ENCODE measurements at places on chromosomes 12 and 14. TPM values are rescaled to one million over a fixed set of nuclear protein-coding genes. Genes with fewer than 3 reads are reported as not detected.

DNA sequence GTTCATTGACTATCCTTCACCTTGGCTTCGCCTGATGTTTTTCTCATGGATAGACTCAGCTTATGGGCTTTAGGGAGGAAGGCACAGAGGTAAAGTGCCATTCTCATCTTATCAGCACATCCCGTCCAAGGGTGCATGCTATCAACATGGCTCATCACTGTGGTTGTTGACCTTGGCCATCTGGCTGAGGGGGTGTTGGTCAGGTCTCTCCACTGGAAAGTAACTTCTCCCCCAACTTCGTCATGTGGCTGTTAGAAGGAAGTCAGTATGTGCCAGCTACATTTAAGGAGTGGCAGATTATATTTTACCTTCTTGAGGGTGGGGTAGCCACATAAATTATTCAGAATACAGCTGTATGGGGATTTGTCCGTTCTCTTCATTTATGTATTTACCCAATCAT is 68.9 kb downstream of the EML1 start:
- peak; percentile 55 for DNase-seq

DNA sequence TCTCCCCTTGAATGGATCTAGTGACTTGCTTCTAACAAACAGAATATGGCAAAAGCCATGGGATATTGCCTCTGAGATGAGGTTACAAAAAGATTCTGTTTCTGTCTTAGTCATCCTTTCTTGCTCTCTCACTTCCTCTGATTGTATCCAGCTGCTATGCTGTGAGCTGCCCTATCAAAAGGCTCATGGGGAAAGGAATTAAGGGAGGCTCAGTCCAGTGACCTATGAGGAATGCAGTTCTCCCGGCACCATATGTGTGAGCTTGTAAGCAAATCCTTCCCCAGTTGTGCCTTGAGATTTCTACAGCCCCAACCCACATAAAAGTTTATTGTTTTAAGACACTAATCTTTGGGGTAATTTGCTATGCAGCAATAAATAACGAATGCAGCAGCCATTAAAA is 183.1 kb downstream of the KLHL28 start:
- DNase-seq: peak; percentile 80

DNA sequence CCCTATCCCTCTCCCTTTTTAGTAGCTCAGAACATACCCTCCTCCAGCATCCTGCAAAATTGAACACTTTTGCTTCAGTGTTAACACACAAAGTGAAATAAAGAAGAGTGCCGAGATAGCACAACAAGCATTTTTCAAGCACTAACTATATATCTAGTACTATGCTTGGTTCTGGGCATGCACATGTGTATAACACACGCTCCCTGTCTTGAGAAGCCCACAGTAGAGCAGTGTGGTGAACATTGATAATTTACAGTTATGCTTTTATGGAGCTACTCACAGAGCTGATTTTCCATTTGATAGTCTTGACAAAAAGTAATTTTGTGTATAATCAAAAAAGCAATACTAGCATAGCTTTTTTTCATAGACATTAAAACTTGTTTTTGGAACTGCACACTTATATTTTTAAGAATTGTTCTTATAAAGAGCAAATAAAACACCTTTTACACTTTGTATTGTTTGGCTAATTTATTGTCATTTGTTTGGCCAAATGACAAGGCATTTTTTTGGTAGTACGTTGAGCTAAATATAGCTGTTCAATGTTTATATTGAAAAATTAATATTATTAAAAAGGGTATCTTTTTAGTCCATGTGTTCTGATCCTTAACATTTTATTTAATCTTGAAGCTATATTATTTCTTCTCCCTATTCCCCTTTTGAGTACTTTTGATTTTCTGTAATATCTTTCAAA is 39.7 kb downstream of the LEMD3 start:
- DNase-seq: no peak

- DNase-seq: no peak
Measured at GRCh38 chr12:3535431-3535841, 44.4 kb downstream of the PRMT8 start.

GRCh38 chr14:76866456-76866855 is 40.2 kb downstream of the LRRC74A start:
- no peak for DNase-seq

DNA sequence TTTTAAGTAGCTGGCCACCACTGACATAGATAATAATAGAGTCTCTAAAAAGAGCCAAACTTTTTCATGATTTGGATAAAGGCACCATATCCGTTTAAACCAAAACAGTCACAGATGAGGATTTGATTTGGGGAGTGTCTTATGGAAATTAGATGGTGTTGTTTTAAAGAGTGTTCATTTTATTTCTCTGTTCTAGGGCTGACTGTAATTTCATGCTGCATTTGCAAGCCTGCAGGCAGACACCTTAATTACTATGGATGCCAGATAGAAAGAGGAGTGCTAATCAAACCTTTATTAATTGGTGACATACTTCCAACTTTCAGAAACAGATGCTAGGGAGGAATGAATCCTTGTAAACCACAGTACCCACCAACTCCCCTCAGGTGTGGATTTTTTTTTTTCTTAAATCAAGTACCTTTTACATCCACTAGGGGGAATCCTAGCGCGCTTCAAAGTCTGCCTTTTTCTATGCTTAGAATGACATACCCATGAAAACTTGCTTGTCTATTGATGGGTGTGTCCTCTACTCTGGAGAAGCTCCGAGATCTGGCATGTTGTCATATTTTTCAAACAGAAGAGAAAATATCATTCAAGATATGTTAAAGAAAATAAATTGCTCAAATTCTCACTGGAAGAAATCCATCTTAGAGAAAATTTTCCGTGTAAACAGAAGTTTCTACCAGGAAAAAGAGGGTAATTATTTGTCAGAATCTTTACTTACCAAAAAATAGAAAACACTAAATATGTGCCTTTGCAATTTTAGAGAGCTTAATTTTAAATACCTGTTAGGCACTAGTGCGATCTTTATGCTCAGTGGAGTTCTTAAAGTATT is 14.2 kb upstream of the PLXNC1 start:
- DNase-seq: peak; percentile 25

DNA sequence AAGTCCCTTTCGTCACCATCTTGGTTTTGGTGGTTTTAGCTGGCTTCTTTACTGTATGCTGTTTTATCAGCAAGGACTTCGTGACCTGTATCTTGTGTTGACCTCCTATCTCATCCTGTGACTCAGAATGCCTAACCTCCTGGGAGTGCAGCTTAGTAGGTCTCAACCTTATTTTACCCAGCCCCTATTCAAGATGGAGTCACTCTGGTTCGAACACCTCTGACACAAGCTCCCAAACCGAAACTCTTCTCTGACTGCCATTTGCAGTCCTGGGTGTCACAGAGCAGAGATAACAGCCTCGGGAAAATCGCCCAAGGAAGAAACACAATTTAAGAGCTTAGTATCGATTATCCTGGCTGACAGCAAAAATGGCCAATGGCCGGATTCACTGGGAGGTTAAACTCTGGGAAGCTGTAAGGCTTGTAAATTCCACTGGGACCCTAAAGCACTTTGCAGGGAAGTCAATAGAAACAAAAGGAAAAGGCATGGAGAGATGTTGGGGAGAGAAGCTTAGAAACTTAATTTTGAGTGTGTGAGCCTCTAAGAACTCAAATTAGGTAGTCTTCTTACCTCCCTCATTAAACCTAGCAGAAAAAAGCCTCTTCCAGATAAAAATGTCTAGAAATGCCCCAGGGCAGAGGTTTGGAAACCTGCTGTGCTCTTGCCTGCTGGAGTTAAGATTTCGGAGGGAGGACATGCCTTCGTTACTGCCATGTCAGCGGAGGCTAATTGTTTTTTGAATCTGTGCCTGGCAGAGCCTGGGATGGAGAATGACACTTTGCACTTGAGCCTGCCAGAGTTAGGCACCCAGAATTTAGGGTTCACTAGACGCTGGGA is 56.5 kb upstream of the RPH3A start:
- DNase-seq: no peak

- DNase-seq: peak; percentile 91
Measured at GRCh38 chr12:95733141-95733825, 57.3 kb downstream of the NTN4 start.

IL22 gene
- not detected for total RNA-seq

DIO2 gene
- 4.7 TPM for total RNA-seq

CCDC77 gene
- 9.3 TPM for total RNA-seq

NANOG gene
- total RNA-seq: 0.16 TPM

DCTN2 gene
- total RNA-seq: 94.5 TPM

PTPN6 gene
- total RNA-seq: 5.2 TPM

All from astrocyte (in vitro differentiated cells and primary cell).